ENCODE measurements at places on chromosomes 3 and 15.

DNA sequence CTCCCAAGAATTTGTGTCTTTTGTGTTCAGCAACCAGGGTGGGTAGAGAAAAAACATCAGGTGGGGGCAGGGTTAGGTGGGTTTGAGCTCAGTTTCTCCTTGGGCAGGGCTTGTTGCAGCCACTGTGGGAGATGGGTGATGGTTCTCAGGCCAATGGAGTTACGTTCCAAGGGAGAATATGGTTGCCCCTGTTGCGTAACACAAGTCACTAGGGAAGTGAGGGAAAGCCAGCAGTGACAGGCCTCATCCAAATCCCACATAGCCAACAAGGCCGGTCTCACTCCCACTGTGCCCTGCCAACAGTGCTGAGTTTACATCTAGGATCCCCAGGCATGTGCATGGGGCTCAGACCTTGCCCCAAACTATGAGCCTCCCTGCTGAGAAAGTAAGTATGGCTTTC lies 7.9 kb upstream of the FBXL2 start:
- no peak for DNase-seq

- no peak for DNase-seq
Measured at GRCh38 chr3:188562144-188562543, 408.2 kb downstream of the LPP start.

- DNase-seq: no peak
Measured at GRCh38 chr3:194631696-194632095, 1.5 kb downstream of the TMEM44 start.

- no peak for DNase-seq
Measured at GRCh38 chr3:123479891-123480290, 31.0 kb upstream of the ADCY5 start.

GRCh38 chr3:157918402-157918801 lies 187.8 kb downstream of the SHOX2 start:
- no peak for DNase-seq

GRCh38 chr3:107911337-107912000 lies 179.4 kb downstream of the CD47 start:
- DNase-seq: no peak

DNA sequence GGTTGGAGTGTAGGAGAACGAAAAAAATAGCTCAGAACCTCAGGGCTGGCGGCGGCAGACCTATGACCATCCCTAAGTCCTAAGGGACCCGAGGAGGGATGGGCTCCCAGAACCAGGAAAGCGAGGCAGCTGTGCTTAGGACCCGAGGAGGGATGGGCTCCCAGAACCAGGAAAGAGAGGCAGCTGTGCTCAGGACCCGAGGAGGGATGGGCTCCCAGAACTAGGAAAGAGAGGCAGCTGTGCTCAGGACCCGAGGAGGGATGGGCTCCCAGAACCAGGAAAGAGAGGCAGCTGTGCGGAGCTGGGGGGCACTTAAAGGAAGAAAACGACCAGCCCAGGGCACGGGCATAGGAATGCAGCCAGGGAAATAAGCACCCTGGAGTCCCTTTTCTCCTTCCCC lies 125.0 kb upstream of the DLG1 start:
- no peak for DNase-seq

DNA sequence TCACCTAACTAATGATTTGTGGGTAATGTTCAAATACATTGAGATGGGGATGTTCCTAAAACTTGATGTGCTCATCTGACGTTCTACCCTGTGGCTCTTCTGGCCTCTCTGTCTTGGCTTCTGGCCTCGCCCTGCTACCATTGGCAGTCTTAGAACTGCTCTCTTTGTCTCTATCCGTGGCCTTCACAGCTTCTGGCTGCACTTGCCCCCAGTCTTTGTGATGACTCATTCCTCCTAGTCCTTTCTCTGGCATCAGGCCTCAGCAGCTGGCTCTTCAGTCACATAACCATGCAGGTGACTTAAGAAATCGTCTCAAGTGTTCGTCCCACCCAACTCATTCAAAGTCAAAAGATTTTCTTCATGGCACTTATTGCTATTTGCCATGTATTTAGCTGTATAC lies 188.1 kb downstream of the BBX start:
- no peak for DNase-seq

- DNase-seq: no peak
Measured at GRCh38 chr3:56970461-56970879, 90.0 kb upstream of the SPATA12 start.

DNA sequence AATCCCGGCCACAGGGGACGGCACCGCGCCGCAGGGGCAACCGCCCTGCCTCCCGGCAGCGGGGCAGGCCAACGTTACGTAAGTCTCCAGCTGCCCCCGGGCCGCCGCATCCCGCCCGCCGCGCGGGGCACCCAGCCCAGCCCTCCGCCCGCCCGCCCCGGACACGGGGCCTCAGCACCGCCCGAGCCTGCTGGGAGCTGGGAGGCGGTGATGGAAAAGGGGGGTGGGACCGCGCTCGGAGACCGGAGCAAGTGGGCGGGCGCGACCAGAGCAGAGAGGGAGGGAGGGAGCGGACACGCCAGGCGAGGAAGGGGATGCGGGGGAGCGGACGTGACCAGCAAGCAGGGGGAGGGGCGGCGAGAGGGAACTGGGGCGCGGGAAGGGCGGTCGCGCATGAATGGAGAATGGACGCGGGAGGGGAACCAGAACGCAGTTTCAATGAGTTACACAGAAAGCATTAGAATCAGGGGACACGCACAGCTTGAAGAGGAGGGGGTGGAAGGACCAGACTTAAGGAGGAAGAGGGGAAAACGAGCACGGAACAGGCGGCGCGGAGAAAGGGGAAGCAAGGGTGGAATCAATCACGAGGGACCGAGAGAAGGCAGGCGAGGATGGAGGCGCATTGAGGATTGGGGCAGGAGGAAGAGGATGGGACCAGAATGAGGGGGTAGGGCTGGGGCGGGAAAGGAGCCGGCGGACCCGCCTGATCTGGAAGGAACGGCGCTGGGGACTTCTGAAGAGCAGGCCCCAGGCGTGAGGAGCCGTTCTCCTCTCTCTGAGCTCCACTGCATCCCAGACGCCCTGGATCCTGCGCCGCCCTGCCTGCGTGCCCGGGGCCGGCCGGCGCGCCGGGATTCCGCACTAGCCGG lies 559 bp downstream of the PKM start:
- peak; percentile 92 for DNase-seq

- peak; percentile 39 for DNase-seq
Measured at GRCh38 chr3:11140030-11140712, 14.1 kb upstream of the HRH1 start.

DNA sequence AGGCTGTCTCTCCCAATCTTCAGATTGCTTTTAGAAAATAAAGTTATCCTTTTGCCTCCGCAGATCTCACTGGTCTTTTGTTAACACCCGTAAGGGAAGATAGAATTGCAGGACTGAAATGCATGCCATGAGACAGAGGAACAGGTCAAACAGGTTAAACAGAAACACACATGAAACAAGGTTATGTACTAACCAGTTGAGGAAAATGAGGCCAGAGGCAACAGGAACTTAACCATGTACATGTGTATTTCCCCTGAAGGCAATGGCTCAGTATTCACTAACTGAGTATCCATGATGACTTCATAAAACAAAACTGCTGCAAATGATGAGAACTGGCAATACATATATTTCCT lies 169.1 kb upstream of the NSMCE3 start:
- DNase-seq: no peak

DNA sequence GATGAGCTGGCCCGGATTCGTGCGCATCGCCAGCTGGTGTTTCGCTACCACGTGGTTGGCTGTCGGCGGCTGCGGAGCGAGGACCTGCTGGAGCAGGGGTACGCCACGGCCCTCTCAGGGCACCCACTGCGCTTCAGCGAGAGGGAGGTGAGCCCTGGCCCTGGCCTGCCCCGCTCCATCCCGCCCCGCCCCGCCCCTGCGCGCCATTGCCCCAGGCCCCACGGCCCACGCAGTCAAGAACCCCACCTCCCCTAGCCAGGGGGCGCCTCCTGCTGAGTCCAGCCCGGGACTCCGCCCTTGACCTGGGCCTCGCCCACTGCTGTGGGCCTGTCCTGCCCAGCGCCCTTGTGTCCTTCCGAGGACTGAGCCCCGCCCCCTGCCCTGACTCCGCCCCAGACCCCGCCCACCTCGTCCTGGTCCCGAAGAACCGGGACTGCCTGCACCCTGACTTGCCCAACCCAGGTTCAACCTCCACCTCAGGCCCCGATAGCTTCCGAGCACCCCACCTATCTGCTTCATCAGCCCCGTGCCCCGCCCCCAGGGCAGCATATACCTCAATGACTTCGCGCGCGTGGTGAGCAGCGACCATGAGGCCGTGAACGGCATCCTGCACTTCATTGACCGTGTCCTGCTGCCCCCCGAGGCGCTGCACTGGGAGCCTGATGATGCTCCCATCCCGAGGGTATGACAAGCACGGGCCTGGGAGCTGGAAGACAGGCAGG lies 14.8 kb downstream of the NT5DC2 start:
- no peak for DNase-seq

- no peak for DNase-seq
Measured at GRCh38 chr3:102235679-102236078, 199.1 kb upstream of the ZPLD1 start.

- no peak for DNase-seq
Measured at GRCh38 chr3:134404366-134404885, 30.2 kb upstream of the AMOTL2 start.

- DNase-seq: peak; percentile 82
Measured at GRCh38 chr3:101069901-101070798, 76.9 kb upstream of the ABI3BP start.

GRCh38 chr3:170233530-170233929 lies 11.3 kb downstream of the PRKCI start:
- no peak for DNase-seq

- DNase-seq: no peak
Measured at GRCh38 chr3:71542521-71543370, 40.8 kb downstream of the FOXP1 start.

GRCh38 chr3:106635271-106635670 lies 742.0 kb upstream of the CCDC54 start:
- no peak for DNase-seq

DNA sequence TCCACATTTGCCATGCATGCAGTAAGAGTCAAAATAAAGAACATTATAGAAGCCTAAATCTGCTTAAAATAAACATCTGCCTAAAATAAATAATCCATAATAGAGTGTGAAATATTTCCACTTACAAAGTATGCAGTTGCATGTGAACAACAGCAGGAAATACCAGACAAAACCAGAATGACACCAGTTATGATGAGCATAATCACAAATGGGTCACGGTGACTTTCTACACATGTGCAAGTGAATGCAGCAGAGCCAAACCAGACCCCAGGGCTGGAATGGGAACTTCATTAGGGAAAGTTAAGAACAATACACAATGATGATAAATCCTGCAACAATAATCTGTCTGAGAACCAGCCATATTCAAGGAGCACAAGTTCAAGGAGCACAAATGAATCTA lies 615.5 kb downstream of the ROBO2 start:
- no peak for DNase-seq

GRCh38 chr3:179861953-179862352 lies 174.8 kb downstream of the PEX5L start:
- DNase-seq: no peak

DNA sequence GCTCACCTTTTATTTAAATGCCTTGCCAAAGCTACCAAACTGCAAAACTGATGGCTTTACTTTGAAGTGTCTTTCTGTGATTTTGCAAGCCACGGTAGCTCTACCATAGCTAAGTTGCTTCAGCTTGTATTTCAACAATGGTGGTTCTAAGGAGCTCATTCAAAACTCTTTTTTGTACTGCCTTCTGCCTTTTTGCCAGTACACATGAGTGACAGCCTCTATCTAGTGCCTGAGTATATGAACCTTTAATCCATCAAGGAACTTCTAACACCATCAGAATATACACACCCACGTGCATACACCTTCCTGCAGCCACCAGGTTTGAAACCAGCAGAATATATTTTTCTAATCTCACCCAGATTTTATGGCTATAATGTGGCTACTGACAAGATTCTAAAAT lies 10.4 kb upstream of the NR2F2 start:
- DNase-seq: no peak

- no peak for DNase-seq
Measured at GRCh38 chr15:81091889-81092558, 42.0 kb upstream of the CFAP161 start.

GRCh38 chr15:81002331-81003096 lies 1.8 kb downstream of the TLNRD1 start:
- no peak for DNase-seq

- no peak for DNase-seq
Measured at GRCh38 chr3:150825916-150826377, 63.0 kb upstream of the SIAH2 start.

GRCh38 chr15:51904421-51904820 lies 67.2 kb downstream of the LEO1 start:
- DNase-seq: no peak

DNA sequence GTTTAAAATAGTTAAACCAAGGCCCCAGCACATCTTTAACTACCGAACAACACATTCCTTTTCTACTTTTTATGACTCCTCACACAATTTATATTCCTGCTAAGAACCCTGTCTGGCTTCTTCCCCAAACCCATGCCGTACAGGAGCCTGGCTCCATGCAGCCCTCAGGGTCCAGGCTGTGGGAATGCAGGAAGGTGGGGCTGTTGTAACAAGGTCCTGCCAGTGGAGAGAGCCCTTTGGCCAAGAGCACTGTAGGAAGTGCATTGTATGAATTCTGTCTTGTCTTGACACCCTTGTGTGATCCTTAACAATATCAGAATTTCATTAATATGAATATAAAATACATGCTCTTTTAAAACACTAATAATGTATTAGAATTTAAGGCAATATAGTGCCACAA lies 563.8 kb downstream of the TBL1XR1 start:
- DNase-seq: no peak

DNA sequence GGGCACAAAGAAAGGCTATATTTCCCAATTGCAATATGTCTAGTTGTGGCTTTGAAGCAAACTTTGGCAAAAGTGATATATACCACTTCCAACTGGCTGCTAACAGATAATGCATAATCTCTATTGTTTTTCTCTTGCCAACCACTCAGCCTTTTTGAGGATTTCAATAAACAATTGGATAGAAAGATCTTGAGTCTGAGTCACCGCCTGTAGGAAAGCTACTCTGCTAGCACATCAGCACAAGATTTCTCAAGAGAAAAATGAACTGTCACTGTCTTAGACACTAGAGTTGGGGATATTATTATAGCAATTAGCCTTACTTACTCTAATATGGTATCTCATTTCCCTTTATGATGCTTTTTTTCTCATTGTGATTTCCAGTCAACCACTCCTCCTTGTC lies 119.7 kb downstream of the SST start:
- DNase-seq: no peak

DNA sequence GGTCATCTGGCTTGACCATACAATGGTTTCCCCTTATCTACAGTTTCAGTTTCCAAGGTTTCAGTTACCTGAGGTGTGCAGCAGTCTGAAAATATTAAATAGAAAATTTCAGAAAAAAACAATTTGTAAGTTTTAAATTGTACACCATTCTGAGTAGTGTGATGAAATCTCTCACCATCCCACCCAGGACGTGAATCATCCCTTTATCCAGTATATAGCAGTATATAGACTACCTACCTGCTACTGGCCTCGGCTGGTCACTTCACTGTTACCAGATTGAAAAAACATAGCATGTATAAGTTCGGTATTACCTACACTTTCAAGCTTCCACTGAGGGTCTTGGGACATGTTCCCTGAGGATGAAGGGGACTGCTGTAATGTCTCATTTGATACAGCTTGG lies 12.0 kb downstream of the ARIH1 start:
- DNase-seq: no peak
